Stimulated activated CD4-positive, alpha-beta T cell treated with anti-CD3 and anti-CD28 coated beads, Interleukin-1b, Interleukin-23, amount 100 ng/mL, for 1 hour (primary cell): ENCODE measurements at places on chromosomes 1 and 21.

DNA sequence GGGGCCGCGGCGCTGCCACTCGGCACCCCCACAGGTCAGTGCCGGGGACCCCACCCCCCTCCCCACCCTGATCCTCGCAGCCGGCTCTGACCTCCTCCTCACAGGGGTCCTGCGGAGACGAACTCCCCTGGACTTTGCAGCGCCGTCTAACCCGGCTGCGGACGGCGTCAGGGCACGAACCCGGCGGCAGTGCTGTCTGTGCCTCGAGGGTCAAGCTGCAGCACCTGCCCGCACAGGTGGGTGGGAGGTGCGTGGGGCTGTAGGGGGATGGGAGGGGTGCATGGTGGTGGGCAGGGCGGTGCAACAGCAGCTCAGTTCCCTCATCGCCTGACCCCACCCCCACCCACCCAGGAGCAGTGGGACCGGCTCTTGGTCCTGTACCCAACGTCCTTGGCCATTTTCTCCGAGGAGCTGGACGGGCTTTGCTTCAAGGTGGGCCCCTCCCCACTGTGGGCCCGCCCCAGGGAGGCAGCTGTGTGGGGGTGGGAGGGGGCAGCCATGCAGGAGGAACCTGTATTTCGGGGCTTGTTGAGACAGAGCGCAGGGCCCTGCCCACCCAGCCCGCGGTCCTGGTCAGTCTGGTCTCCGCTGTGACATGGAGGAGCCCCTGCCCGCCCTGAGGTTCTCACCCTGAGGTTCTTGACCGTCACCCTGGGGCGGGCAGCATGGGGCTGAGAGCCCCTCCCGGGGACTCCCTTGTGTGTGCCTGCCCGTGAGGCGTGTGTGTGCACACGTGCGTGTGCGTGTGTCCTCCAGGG, 4.9 kb downstream of the PLEKHN1 start:
- DNase-seq = no peak

- DNase-seq = no peak
These were observed 3.7 kb upstream of the LRP8 start for GRCh38 chr1:53331446-53332185.

GRCh38 chr21:14876524-14876840, 188.3 kb downstream of the NRIP1 start:
- no peak for DNase-seq

- DNase-seq = no peak
These were observed 167.5 kb downstream of the CLIC6 start for GRCh38 chr21:34836103-34836932.

- DNase-seq = no peak
These were observed at the start of gene ANKRD45 for GRCh38 chr1:173669491-173669941. Gene ANKRD45 (minus strand): TSS chr1:173669851. CDS start chr1:173659418, 10,433 bp downstream.

DNA sequence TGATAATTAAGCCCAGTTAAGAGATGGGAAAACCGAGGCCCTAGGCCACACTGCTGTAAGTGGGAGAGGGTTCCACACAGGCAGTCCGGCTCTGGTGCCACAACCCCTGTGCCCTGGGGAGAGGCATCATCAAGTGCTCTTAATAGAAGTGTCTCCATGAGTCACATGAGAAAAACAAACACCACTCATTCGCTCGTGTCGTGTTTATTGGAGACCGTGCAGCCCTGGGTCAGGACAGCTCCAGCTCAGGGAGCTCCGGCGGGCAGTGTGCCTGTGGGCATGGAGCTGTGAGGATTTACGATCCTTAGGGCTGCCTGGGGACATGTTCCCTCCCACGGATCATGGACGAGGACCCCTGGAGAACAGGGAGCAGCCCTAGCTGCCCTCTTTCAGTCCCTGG, 658.5 kb downstream of the AJAP1 start:
- no peak for DNase-seq

DNA sequence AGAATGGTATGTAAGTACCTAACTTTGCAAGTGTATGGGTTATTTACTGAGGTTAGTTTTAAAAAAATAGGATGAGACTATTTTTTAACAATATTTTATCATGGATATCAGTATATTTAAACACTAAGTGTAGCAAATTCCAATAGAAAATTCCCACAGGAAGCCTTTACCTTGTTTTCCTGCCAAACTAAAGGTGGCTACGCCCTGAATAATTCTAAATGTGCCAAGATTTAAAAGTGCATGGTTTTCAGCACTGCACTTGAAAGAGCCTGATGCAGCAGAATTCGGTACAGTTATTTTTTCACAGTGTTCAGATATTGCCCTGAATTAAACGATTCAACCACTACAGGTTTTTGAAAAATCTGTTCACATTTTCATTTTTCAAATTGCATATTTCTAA, 1622.8 kb upstream of the B3GALT2 start:
- DNase-seq = no peak

- DNase-seq = no peak
These were observed 48.9 kb downstream of the PRKCZ start for GRCh38 chr1:2098839-2099785.

- DNase-seq = no peak
These were observed 134.1 kb downstream of the SYT14 start for GRCh38 chr1:210072129-210072528.

DNA sequence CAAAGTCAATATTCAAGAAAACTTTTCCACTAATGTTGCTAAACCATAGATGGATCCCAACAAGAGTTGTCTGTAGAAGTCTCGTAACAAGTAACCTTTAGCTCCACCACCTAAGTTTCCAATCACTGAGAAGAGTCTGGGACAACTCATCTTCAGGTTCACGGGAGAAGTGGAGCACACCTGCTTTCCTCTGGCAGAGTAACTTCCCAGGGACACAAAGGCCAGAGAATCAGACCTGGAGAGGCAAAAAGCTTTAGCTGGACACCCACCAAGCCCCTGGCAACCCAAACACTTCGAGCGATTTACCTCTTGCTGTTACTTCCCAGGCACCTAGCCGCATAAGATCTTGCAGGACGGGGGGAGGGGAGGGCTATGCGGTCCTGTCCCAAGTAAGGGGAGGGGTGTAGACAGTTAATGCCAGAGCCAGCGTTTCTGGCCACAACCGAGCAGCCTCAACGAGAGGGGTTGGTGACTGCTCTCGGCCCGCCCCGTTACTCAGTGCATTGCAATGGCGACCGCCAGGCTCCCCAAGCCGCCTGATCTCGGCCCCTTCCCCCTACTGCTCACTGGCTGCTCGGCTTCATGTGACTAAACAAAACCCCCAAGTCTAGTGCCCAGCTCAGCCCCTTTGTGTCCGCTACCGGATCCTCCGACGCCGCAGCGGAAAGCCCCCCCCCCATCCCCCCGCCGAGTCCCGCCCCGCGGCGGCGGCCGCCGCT, 709 bp downstream of the ZNF644 start:
- peak; percentile 32 for DNase-seq

GRCh38 chr1:183125279-183125999, 60.6 kb upstream of the LAMC2 start:
- DNase-seq = no peak

GRCh38 chr1:10735563-10736305, 60.7 kb downstream of the CASZ1 start:
- DNase-seq = no peak

GRCh38 chr21:30986965-30987364, 51.3 kb downstream of the KRTAP19-8 start:
- DNase-seq = no peak

DNA sequence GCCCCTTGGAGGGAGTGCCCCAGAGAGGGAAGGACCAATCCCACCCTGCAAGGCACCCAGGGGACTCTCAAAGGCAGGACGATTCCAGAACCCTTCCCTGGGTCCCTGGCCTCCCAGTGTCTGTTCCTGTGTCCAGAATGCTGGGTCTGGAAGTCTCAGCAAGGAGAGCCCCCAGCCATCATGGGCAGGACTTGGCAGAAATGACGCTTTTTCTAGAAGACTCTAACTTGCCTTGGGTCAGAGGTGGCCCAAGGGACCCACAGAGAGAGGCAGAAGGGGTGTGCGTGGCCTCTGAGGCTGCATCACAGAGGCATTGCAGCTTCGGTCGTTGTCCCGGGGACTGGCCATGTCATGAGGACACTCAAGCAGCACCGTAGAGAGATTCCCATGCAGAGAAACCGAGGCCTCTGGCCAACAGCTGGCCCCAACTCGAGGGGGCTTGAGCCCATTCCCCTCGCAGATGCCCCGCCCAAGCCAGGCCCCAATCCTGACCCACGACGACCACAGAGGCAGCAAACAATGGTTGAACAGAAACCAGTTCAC, 57.8 kb downstream of the WNT9A start:
- no peak for DNase-seq

GRCh38 chr1:4461726-4462290, 192.6 kb upstream of the AJAP1 start:
- no peak for DNase-seq

DNA sequence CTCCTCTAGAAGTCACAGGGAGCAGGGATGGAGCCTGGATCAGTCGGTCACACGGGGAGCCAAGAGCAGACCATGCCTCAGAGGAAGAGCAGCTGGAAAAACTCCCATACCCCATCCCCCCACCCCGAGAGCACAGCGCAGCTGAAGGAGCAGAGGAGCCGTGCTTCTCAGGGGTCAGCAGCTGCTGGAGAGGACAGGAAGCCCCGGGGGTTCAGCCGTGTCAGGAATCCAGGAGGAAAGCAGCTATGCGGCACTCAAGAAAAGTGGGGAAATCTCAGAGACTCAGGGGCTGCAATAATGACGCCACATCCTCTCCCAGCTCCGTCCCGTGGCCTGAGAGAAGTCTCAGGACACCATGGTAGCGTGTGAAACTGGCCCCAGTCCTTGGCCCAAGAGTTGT, 102.3 kb downstream of the NPHP4 start:
- DNase-seq = no peak

GRCh38 chr1:111948209-111949171, 41.0 kb downstream of the KCND3 start:
- no peak for DNase-seq

DNA sequence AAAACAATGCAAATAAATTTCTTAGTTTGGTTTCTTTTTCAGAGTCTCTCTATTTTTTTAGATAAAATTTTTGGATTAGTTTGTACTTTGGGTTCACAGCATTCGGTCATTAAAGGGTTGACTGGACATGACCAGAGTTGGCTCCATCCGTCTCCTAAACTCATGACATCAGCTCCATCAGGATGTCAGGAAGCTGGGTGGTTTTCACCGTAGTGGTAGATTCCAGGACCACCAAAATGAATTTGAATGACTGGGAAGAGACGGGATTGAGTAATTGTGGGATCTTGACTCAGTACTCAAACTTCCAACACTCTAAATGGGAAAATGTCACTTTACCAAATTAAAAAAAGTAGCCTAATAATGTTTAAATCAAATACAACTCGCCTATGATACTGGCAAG, 279.2 kb upstream of the DUSP10 start:
- no peak for DNase-seq
